ENCODE measurements at places on chromosomes 6 and 20.

DNA sequence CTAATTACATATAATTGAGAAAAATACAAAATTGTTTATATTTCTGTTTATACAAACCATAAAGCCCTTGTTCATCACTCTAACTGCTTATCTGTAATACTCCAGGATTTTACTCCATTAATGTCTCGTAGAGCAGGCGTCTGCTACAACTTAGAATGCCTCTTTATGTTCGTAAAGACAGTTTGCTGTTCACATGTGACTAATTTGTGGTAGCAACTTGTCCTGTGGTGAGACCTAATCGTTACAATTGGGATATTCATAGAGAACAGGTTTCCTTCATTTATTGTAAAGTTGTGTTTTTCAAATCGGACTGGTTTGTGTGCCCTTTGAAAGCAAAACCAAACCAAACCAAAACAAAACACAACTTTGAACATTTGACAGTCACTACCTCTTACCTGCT is 149.7 kb downstream of the ASCC3 start:
- DNase-seq, result no peak

- no peak for DNase-seq
Observed at GRCh38 chr6:120903836-120904235, 430.4 kb downstream of the TBC1D32 start.

GRCh38 chr20:61127311-61128039 is 124.6 kb upstream of the CDH4 start:
- DNase-seq, result no peak

DNA sequence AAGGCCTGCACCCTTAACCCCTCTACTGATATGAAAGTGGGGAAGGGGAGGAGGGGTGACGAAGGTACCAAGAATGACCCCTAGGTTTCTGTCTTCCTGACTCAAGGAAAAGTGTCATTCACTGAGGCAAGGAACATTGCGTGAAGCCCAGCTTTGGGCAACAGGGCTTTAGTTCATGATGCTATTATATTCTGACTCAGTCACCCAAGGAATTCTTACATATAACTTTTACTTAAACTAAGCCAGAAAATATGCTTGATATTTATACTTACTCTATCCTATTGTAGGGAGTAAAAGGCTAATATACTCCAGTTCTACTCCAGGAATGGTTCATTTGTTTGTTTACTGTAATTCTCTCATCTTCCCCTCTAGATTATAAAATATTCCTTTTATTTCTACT is 60.5 kb downstream of the DOP1A start:
- no peak for DNase-seq

DNA sequence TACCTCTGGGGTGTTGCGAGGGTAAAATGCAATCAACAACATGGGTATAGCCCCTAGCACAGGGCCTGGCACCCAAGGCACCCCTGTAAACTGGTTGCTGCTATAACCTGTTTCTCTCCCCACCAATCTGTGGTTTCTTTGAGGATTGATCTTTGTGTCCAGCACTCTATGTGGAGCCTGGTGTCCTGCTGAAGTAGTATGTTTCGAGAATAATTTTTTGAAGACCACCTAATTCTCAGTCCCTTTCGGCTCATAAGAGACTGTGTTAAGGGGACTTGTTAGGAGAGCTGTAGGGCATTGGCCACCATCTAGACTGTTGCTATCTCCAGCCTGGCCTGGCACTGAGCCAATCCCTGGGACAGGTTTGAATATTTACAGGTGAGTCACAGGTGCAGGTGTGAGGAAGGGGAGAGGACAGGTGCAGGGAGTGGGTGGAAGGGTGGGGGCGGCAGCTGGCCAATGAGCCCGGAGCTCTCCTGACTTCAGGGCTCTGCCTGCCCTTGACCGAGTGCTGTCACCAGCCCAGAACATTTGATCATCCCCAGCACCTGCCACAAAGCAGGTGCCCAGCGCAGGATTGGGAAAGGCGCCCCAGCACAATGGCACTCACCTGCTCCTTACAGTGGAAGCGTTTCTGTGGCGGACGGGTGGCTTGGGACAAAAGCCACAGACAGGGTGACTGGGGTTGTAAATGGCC is 8.1 kb upstream of the C20orf144 start:
- DNase-seq, result no peak

- no peak for DNase-seq
Observed at GRCh38 chr20:56422824-56423189, 10.7 kb downstream of the CASS4 start.
